SW480 (cell line): ENCODE measurements at places on chromosomes 12 and 14.

DNA sequence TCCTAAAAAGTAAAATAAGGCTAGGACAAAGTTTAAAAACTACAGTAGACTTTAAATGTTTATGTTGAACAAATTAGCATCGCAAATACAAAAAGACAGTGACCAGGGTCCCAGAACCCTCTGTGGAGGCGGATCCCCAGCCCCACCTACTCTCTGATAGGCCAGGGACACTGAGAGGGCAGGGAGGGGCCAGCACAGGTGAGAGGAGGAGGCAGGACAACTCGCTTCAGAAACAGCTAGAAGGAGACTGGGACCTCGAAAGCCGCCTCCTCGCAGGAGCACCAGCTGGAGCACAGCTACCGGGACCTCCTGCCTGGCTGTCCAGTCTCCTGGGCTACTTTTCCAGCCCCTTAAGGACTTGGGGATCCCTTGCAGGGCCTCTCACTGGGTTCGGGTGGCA is 992 bp downstream of the DNAH10 start:
- no peak for DNase-seq

- no peak for DNase-seq
Observed at GRCh38 chr12:105278043-105278697, 42.2 kb upstream of the APPL2 start.

GRCh38 chr12:72053604-72054003 is 115.0 kb downstream of the TPH2 start:
- no peak for DNase-seq

DNA sequence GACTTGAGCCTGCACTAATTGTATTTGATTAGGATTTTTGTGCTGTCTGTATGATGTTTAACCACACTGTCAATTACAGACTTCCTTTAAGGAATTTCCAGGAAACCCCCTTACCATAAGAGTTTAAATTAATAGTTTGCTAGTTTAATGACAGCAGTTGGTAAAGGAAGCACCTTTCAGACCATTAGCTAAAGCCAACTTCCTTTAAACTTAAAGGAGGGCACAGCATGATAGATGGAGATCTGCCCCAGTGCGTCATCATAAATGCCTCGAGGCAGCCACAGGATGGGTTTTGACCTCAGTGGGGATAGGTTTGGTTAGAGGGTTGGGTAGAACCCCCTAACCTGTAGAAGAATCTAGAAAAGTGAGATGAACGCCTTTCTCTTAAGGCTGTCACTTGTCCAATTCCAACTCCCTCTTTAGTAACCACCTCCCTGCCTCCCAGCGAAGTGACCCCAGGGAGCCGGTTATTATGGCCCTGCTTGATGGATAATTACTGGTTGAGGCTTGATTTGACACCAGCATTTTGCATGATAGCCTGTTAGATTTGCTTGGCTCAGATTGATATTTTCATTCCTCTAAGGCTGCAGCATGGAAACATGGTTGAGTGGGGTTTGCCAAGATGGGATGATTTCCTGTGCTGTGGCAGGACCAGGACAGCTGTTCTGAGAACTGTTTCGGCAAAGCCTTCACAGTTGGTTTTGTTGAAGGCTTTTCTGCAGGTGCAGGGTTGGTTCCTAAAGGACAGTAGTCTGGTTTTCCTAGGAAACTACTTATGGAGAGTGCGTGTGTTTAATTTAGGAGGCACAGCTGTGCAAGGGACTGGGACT is 62.7 kb downstream of the CHST11 start:
- DNase-seq, result no peak

- no peak for DNase-seq
Observed at GRCh38 chr14:89085737-89086382, 261.4 kb downstream of the TTC8 start.

DNA sequence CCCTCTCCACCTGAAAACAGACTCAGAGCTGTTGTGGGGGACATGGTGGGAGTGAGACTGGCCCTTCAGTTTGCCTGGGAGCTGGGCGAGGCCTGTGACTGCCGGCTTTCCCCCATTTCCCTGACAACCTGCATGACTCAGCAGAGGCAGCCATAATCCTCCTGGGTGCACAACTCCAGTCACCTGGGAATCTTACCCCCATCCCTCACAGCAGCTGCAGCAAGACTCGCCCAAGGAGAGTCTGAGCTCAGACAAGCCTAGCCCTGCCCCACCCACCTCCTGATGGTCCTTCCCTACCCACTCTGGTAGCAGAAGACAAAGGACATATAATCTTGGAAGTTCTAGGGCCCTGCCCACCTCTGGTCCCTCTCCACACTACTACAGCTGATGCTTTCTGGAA is 207.3 kb upstream of the ARID2 start:
- no peak for DNase-seq

DNA sequence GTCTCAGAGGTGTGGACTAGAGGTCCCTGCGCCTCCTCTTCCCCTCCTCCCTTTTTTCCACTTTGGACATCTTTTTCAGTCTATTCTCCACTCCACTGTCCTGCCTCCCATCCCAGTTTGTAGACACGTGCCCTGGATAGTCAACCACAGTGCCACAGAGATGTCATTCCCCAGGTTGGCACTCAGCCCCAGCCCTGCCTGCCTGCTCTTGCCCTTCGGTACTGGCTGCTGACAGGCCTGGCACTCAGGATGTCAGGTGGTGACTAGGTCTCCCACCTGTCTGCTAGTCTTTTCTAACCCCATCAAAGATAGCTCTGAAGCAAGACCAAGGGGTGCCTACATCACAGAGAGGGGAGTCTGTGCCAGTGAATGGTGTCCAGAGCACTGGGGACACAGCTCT is 15.8 kb downstream of the KRT71 start:
- no peak for DNase-seq

- no peak for DNase-seq
Observed at GRCh38 chr12:6444031-6444430, 724 bp upstream of the CD27 start.

DNA sequence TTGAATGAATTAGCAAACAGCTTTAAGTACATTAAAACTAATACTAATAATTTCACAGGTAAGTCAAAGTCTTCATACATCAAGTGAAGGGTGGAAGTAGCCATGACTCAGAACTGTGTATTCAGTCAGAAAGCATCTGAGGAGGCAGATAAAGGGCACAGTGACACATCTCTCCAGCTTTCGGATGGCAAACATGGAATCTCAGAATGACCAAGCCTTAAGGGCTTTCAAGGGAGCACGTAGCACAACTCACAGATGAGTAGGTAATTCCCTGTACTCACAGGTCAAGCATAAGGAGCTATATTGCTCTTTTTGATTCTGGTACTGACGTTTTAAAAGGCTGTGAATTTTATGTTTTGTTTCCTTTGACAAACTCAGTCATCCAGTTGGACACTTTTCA is 56.0 kb downstream of the MDGA2 start:
- no peak for DNase-seq
